ENCODE measurements at places on chromosomes 1 and 21.

DNA sequence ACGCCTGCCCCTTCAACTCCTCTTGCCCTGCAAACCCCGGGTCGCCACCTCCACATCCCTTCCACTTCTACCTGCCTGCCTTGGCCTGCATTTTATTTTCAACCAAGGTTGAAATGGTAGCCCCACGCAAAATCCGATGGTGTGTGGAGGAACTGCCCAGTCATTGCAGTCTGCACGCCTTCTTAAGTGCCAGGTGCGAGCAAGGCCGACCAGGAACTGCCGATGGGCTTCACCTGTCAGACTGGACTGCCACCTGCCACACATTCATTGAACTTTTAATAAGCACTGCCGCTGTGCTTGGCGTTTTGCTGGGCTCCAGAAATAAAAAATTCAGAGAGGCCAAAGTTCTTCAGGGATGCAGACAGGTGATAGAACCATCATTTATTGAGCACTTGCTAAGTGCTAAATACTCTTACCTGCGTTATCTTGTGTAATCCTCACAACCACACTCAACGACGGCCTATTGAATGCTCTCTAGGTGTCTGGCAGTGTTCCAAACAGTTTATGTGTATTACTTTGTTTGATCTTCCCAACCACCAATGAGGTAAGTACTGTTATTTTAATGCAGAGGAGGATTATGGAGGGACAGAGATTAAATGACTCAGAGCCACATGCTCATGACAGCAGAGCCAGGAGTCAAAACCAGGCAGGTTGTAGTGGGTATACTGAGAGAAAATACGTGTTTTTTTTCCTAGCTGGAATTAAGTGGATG is 36.2 kb downstream of the CACHD1 start:
- peak; percentile 81 for DNase-seq

- DNase-seq = no peak
These were observed 120.7 kb downstream of the CRB1 start for GRCh38 chr1:197388801-197389200.

DNA sequence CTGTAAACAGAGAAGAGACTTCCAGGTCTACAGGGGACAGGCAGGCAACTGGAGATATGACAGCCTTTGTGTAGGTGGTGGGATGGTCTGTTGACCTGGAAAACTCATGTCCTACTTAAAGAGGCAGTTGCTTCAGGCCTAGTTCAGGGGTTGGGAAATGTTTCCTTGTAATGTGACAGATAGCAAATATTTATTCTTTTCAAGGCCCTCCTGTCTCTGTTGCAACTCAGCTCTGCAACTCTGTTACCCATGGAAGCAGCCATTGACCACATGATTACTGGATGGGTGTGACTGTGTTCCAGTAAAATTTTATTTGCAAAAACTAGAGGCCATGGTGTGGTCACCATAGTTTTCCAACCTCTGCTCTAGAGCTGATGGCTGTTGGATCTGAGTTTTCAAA is 341.9 kb downstream of the PTBP2 start:
- DNase-seq = no peak

GRCh38 chr1:39063191-39063590 is 37.0 kb downstream of the NDUFS5 start:
- DNase-seq = no peak

Measured in eye (tissue), 1 donor.